ENCODE measurements at places on chromosomes 2 and 18.

DNA sequence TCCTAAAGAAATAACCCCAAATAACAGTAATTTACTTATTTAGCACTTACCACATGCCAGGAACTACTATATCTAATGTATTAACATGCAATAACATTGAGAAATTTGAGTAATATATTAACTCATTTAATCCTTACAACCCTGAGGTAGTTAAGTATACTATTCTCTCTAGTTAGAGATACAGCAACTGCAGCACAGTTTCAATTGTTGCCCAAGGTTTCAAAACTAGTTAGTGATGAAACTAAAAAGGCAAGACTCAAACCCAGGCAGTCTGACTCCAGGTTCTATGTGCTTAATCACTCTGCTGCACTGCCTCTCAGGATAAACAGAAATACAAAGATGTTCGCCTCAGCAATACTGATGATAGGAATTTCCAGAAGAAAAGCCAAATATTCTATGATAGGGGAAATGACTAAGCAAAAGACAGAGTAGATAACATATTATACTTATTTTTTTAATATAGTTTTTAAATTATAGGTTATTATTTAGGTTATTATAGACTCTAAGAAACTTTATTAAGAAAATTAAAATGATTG, 88.0 kb downstream of the SS18 start:
- no peak for DNase-seq

GRCh38 chr2:102975996-102976975, 214.5 kb downstream of the TMEM182 start:
- no peak for DNase-seq

- DNase-seq = no peak
These were observed 124.2 kb downstream of the MRO start for GRCh38 chr18:50695431-50696176.

DNA sequence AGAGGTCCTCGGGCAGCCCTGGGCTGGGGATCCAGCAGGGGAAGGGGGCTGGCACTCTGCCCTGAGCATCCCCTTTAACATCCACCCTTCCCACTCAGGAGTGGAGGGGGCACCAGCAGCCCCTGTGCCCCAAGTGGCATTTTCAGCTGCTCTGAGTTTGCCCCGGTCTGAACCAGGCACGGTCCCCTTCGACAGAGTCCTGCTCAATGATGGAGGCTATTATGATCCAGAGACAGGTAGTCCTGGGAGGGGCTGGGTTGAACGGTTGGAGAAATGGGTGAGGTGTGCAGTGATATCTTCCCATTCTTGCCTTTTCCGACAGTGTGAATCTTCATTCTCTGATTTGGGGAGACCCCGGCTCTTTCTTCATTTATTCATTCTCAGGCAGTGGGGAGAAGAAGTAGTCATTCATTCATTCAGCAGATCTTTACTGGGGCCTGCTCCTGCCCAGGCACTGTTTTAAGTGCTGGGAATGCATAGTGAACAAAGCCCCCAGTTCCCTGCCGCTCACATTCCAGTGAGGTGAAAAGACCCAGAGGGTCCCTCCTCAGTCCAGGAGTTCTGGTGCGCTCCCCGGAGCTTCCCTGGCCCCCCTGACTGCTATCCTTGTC, 1.4 kb upstream of the KHK start:
- DNase-seq = no peak

DNA sequence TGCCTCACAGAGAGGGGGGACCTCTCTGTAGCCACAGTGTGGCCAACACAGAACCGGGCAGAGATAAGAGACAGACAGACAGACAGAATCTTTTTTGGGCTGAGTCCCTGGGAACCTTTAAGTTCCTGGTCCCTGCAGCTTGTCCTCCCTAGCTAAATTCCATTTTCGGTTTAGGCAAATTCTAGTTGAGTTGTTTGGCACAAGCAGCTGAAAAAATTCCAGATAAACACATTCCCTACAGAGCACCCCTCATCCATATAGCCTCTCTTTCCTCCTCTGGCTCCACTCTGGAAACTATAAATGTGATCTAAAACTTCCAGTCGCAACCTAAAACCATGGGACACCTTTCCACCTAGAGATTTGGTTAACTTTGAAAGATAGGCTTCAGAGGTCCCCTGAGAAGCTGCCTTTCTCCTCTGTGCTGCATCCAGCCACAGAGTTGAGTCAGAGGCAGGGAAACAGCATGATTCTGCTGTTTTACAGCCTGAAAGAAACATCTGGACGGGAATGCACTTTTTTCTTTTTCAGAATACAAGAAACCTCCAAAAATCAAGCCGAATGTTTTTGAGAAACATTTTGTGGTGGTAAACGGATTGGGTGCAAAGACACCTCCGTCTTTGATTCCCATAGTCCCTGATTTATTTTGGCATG, 30.9 kb downstream of the SLC4A3 start:
- no peak for DNase-seq

GRCh38 chr2:77104554-77104953, 417.6 kb downstream of the LRRTM4 start:
- DNase-seq = no peak

- no peak for DNase-seq
These were observed 46.8 kb upstream of the FZD5 start for GRCh38 chr2:207816546-207816945.

- no peak for DNase-seq
These were observed at the start of gene FIGLA for GRCh38 chr2:70790136-70790828. TSS of gene FIGLA (minus strand) at chr2:70790643. CDS start at chr2:70790638, 5 bp downstream.

- no peak for DNase-seq
These were observed 123.8 kb upstream of the ID2 start for GRCh38 chr2:8558096-8558495.

DNA sequence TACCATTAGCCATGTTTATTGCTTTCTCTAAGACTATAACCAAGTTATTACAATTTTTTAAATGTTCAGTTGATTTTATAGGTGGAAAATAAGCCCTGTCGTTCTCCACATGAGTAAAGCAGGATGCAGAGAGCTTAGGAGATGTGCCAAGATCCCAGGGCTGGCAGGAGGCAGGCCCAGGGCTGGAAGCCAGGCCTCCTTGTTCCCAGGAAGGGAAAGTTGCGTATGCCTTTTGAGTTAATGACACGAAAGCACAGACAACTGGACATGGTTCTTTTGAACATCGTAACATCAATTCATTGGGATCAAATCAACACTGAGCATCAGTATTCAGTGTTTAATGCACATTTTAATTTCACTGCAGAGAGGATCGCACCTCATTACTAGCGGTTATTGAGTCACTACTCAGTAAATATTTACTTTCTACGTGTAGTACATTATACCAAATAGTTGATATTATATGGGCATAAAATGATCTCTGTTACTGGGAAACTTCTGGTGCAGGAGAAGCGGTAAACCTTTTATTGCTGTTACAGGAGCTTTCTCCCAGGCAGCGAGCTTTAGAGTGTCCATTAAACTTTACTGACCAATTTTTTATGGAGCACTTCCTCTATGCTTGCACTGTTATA, 60.0 kb downstream of the RNF144A start:
- no peak for DNase-seq

DNA sequence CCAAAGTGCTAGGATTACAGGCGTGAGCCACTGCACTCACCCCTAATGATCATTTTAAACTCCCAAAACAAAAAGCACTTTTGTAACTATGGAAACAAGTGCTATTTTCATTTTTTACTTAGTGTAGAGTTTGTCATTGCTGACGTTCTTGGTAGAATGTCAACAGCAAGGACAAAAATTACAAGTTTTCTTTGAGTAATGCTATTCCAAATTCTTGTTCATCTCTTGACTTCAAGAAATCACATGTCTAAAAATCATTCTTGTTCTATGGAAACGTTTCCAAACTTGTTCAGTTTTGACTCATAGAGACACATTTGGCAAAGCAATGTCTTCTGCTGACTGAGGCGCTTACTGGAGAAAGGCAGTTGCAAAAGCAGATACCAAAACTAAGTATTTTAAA, 82.6 kb downstream of the MBP start:
- no peak for DNase-seq

DNA sequence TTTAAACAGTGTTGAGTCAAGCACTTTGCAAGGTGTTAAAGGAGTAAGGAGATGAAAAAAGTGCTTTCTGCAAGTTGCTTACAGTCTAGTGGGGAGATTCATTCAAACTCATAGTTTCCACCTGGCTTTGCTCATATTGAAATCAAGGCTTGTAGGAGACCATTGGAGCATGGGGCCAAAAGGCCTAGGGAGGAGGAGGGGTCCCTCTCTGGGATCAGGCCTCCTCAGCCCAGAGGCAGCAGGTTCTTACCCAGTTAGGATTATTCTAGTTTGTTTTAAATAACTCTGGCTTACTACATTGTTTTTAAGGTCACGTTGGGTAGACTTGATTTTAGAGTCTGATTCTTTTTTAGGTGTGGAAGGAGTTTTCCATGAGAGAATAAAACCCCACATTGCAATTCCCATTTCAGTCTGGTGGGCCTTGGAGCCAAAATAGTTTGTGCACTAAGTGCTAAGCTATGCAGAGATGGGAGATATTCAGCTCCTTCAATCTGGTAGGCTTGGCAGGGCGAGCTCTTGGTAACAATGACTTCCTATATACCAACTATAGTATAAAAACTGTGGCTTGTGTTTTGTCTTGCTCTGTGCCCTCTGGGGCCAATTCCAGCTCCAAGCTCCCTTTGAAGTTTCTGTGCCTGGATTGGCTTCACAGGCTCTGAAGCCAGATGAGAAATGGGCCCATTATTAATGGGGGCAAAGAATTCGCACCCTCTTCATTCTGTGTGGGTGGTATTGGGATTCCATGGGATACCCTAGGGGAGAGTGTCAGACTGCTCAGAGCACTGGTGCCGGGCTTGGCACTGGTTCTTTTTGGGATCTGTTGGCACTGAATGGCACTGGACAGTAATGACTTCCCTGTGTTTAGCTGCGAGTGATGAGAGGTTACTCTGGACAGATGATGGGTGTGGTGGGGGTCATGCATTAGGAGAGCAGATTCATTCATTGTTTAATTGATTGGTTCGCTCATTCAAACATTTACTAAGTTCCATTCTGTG, 301.1 kb downstream of the MYCN start:
- DNase-seq = no peak

- DNase-seq = peak; percentile 50
These were observed 27.5 kb downstream of the SIX2 start for GRCh38 chr2:44981714-44982108.

GRCh38 chr2:225009768-225010167, 32.5 kb downstream of the DOCK10 start:
- DNase-seq = no peak

GRCh38 chr2:231552752-231553151, 22.5 kb upstream of the NMUR1 start:
- DNase-seq = no peak

DNA sequence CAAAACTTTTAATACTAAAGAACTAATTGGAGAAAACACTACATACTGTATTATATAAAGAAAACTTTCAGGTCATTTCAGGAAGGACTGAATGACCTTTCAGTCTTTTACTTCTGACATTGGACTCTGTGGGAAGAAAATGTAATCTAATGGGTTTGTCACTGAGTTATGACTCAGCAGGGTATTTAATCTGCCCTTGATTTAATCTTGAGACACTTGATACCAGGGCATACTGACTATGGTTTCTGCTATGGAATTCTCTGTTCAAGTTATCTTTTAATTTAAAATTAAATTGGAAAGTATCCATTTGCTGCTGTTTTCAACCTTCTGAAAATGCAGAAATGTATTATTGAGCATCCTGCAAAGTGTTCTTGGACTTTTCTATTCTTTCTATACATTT, 354.2 kb upstream of the GALNT5 start:
- no peak for DNase-seq

GRCh38 chr2:41167014-41167413, 715.1 kb upstream of the SLC8A1 start:
- DNase-seq = no peak

GRCh38 chr18:62957885-62958472, 242.6 kb downstream of the PHLPP1 start:
- no peak for DNase-seq

DNA sequence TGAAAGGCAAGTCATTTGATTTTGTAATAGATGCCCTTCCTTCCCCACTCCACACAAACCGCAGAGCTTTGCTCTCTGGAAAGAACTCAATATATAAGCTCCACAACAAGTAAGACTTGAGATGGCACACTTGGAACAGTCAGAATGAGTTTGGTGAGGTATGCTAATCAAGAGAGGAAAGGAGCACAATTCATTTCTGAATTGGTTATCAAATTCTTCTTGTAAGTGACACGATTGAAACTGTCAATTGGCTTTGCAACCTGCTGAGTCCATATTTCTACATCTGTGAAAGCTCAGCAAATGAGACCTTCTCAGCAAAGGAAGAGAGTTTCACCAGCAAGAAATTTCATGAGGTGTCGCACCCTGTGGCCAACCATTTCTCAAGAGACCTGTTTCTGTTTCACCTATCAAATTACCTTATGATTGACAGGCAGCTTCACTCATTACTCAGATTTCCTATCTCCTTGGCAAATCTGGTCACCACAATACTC, 19.1 kb downstream of the CTLA4 start:
- DNase-seq = no peak

- no peak for DNase-seq
These were observed 52.7 kb upstream of the SLC14A1 start for GRCh38 chr18:45671321-45671720.

DNA sequence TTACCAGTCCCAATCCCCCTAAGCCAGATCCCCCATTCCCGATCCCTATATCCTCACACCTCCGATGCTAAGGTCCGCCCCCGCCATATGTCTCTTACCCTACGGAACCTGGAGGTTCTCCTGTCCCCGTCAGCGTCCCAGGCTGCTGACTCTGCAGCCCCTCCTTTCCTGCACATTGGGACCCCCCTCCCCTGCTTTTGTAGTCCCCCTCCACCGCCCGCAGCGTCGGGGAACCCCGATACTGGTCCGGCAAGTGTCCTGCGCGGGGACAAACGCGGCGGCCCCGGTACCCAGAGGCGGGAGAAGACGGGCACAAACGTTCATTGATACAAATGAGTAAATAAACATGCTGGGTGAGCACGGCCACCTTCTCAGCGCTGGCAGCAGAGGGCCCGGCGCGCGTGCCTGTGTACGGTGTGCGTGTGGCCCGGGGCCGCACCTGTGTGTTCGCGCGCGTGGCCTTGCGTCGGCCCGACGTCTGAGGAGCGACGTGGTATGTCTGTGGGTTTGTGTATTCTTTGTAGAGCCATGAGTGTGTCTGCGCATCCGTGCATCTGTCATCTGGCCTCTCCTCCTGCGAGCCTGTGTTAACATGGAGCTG, 2.0 kb upstream of the CYP26B1 start:
- DNase-seq = no peak

DNA sequence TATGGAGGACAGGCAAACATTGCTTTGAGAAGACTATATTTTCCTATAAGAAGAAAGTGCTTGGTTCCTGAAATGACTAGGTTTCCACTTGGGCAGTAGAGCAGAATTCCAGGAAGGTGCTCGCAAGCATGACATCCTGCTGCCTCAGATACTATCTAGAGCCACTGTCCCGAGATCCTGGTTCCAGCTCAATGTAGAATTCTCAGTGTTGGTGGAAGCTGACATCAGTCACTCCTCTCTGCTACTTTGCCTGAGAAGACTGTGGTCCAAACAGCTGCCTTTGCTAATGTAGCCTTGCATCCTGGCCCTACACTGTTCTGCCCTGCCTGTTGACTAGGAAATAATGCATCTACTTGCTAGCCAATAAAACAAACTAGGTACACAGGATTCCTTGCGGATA, 50.0 kb upstream of the ITGA6 start:
- no peak for DNase-seq

- DNase-seq = no peak
These were observed 113.1 kb downstream of the MREG start for GRCh38 chr2:215900203-215900611.

- no peak for DNase-seq
These were observed 12.0 kb upstream of the GCC2 start for GRCh38 chr2:108436976-108437375.
